ENCODE measurements at places on chromosomes 5 and 9. TPM values are rescaled to one million over a fixed set of nuclear protein-coding genes. Genes with fewer than 3 reads are reported as not detected.

The ADRB2 gene
- 2.1 TPM for total RNA-seq

The PCDHGB2 gene
- total RNA-seq, result 0.40 TPM

The ESM1 gene
- 0.20 TPM for total RNA-seq

The AGXT2 gene
- total RNA-seq, result not detected

The GABRA1 gene
- not detected for total RNA-seq

The CEL gene
- total RNA-seq, result 1.1 TPM

The TNC gene
- 1.4 TPM for total RNA-seq

The SPATA6L gene
- total RNA-seq, result 0.51 TPM

The LMX1B gene
- not detected for total RNA-seq

The SLC24A2 gene
- not detected for total RNA-seq

Data from CD8-positive, alpha-beta memory T cell (primary cell).